Fibroblast of lung (primary cell): ENCODE measurements at places on chromosomes 12 and 14.

DNA sequence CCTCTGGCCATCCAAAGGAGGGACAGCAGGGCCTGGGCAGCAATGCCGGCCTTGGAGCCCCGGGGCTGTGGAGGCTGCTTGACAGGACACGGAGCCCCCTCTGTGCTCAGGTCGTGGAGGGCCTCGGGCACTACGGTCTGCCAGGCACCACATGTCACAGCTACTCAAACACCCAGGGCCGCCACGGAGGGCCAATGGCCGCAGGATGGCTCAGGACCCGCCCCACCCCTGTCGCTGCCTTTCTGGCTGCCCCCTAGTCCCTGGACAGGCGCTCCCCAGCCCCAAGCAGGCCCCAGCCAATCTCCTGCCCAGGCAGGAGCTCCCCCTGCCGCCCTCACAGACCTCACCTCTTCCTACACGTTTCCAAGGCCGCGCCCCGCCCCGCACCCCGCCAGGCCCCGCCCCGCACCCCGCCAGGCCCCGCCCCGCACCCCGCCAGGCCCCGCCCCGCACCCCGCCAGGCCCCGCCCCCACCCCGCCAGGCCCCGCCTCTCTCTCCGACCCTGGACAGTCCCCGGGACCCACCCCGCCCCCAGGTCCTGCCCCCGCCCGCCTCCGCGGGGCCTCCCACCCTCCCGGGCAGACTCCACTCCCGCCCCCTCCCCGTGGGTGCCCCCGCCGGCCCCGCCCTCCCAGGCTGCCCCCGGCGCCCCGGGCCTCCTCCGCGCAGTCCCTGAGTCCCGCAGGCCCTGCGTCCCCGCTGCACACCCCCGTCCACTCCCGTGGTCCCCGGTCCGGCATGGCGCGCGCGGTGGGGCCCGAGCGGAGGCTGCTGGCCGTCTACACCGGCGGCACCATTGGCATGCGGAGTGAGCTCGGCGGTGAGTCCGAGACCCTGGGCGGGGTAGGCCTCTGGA is at the start of gene ASPG:
ASPG (plus strand) TSS at position 669 of the 857 bp plus-strand sequence; CDS start at position 740, 71 bp downstream.
- DNase-seq = no peak

GRCh38 chr12:114799574-114800487 is 115.9 kb upstream of the TBX3 start:
- DNase-seq = peak; percentile 24

DNA sequence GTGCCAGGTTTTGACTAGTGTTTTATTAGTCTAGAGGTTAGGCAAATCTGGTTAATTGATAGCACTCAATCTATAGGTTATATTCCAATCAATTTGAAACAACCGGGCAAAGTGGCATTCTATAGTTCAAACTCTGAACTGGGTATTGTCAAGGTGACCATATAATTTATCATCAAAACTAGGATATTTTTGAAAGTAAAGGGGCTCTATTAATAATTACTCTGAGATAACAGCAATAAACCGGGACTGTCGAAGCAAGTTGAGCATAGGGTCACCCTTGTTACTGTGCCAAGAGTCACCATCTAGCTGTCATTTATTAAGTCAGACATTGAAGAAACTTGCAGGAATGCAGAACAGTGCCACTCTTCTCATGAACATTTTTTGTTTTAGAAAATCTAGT is 321.2 kb downstream of the RAD51B start:
- no peak for DNase-seq

DNA sequence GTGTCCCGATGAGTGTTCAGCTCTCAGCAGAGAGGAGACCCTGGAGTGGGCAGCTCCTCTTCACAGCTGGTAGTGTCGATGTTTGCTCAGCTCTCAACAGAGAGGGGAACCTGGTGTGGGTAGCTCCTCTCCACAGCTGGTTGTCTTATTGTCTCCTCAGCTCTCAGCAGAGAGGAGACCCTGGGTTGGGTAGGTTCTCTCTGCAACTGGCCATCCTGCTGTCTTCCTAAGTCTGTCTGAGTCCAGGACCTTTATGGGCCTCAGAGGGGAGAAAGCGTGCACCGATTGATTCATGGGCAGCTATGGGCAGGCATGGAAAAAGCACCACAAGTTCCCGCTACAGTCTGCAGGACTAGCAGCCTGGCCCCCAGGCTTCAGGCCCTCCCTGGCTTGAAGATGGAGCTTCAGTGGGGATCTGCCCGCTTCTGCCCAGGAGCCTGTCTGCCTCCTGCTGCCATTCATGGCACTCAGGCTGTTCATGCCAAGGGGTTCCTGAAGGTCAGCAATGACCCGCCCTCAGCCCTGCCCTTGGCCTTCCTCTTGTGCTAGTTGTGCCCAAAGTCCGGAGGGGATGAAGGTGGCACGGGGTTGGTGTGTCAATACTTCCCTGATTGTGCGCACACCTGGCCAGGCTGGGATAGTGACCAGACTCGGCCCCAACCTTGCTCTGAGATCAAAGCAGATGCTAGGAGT is 224.2 kb downstream of the KCNC2 start:
- DNase-seq = no peak

DNA sequence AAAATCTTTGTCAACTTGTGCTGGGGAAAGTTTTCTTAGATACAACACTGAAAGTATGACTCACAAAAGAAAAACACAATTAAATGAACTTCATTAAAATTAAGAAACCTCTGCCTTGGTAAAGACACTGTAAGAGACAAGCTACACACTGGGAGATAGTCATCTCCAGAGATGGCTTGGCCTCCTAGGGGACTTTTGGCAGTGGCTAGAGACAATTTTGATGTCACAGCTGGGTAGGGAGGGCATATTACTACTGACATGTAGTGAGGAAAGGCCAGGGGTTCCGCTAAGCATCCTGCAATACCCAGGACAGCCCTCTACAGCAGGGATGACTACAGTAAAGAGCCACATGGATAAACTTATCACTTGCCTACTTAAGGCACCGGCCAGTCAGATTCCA is 8.7 kb upstream of the RNASE4 start:
- no peak for DNase-seq

GRCh38 chr14:81170829-81171195 is 49.9 kb downstream of the GTF2A1 start:
- no peak for DNase-seq

DNA sequence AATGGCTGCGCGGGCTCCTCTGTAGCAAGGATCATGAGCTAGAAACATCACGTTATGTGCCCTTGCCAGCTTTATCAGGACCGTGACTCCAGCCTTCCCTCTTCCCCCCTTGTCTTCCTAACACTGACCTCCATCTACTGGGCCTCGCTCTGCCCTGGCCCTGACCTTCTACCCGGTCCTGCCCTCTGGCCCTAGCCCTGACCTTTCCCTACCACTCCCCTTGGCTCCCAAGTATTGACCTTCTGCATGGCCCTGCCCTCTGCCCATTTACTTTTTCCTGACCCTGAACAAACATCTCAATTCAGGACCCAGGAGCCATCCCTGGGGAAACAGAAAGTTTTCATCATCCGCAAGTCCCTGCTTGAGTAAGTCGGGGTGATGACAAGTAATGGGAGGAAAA is 2.0 kb downstream of the SOAT2 start:
- no peak for DNase-seq

DNA sequence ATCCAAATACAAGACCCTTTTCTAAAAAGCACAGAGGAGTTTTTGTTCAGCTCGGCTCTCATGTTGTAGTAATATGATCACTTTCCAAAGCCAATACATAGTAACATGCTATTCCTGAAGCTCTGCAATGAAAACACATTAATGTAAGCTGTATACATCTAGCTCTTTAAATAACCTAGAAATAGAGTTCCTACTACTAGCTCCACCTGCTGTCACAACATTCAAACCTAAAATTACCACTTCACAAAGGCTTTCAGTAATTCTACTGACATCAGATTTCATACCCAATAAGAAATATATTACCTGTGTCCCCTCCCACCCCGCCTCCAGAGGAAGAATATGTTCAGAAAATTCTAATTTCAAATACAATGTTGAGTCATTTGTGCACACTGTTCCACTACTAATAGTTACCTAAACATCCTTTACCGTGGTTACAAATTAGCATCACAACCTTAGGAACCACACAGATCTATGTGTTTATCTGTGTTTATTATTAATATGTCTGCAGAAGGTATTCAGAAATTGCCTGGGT is 17.8 kb downstream of the EFCAB11 start:
- DNase-seq = no peak

GRCh38 chr14:68772761-68773381 is 20.0 kb downstream of the ZFP36L1 start:
- DNase-seq = no peak

DNA sequence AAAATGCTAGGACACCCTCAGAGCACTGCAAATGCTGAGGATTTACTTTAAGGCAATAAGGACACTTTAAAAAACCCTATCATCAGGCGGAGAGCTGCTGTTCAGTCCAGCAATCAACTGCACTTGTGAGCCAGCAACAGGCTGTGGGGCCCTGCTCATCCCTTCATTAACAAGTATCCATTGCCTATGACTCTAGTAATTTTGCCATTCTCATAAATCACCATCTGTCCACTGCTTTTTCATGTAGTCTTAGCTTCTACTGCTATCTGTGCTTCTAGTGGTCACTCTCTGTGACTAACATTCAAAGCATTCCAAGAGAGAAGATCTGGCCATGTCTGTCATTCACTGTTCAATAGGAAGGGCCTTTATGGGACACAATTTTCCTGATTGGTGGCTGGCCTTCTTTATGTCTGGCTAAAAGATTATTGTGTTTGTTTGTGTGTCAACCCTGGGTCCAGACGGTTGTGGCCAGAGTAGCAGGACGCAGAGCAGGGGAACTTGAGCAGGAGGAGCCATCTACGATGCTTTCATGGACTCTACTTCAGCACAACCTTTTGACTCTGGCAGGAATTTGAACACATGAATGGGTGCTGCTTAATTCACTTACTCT is 3.6 kb upstream of the KRAS start:
- DNase-seq = peak; percentile 54

- DNase-seq = no peak
Measured at GRCh38 chr14:97584528-97584927, 787.3 kb downstream of the VRK1 start.

- DNase-seq = no peak
Measured at GRCh38 chr14:50725761-50726160, 57.7 kb upstream of the SAV1 start.

GRCh38 chr12:113083863-113084435 is 27.4 kb downstream of the DTX1 start:
- DNase-seq = no peak

GRCh38 chr12:93594766-93595311 is 22.4 kb downstream of the SOCS2 start:
- no peak for DNase-seq

- DNase-seq = peak; percentile 14
Measured at GRCh38 chr14:63011623-63012022, 33.6 kb downstream of the KCNH5 start.
